Mesenteric fat pad (tissue), 1 donor: ENCODE measurements at places on chromosomes 7 and 10. TPM values are rescaled to one million over a fixed set of nuclear protein-coding genes. Genes with fewer than 3 reads are reported as not detected.
A peak's percentile ranks its signal among the peaks of the same experiment; 100 is the strongest.

Gene TMEM254
- 17.8 TPM for total RNA-seq

GRCh38 chr7:33062023-33062781 lies at the start of gene NT5C3A:
Gene NT5C3A (minus strand): TSS chr7:33062776. CDS start chr7:33062705, 71 bp downstream.
- DNase-seq, result no peak

- DNase-seq, result no peak
Observed at GRCh38 chr7:14207711-14208110, 218.2 kb upstream of the ETV1 start.

GRCh38 chr7:106616708-106617051 lies 44.3 kb downstream of the CCDC71L start:
- DNase-seq, result no peak

GRCh38 chr10:905503-905902 lies 26.0 kb downstream of the LARP4B start:
- no peak for DNase-seq

- DNase-seq, result no peak
Observed at GRCh38 chr7:34851431-34851830, 185.9 kb downstream of the DPY19L1 start.

DNA sequence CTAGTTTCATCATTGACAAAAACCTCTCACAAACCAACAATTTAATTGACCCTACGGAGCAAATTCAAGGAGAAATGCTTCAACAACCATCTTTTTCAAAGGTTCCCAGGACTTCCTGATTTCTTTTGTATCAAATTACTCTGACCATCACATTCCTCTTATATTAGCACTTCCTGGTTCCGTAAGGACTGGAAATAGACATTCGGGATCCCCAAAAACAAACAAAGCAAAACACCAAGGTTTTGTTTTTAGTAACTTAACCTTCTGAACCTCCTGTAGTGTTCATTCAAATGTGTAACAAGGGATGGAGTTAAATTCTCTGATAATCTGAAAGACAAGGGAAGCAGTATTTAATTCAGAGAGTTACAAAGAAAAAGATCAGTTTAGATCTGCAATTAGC lies 387.6 kb upstream of the NRP1 start:
- DNase-seq, result no peak

Gene UCMA
- not detected for total RNA-seq

Gene TMEM196
- 2.5 TPM for total RNA-seq

DNA sequence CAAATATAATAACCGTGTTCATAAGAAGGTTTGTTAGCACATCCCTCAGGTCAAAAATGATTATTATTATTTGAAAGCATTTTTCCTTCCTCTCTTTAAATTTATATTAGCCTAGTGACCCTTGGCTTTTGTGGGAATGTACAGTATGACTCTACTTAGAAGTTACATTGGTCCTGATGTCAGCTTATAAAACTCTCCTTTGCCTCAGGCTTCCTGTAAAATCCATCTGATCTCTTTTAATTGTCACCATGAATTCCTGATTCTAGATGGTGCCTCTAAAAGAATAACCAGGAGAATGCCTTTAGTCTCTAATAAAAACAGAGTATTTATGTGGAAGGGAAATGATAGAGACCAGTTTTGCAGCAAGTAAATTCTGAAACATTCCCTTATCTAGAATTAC lies 1134.4 kb downstream of the XPNPEP1 start:
- DNase-seq, result no peak

GRCh38 chr7:131047651-131048304 lies 279.9 kb upstream of the MKLN1 start:
- no peak for DNase-seq

DNA sequence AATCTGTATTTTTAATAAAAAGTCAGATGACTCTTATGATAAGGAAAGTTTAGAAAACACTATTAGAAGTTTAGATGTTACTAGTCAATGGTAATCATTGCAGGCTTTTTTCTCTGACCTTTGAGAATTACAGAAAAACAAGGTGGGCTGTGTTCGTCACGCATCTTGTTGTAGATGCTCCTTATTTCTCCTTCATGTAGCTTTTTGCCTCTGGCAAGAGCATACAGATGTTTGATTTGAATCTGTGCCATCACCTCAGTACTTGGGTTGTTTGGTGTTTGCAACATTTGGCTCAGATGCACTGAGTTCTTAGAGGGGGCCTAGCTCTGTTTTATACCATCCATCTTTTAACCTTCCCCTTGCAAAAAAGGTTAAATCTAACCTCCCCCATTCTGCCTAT lies 11.5 kb downstream of the TAS2R16 start:
- no peak for DNase-seq

Gene DNAJB9
- total RNA-seq, result 31.9 TPM

DNA sequence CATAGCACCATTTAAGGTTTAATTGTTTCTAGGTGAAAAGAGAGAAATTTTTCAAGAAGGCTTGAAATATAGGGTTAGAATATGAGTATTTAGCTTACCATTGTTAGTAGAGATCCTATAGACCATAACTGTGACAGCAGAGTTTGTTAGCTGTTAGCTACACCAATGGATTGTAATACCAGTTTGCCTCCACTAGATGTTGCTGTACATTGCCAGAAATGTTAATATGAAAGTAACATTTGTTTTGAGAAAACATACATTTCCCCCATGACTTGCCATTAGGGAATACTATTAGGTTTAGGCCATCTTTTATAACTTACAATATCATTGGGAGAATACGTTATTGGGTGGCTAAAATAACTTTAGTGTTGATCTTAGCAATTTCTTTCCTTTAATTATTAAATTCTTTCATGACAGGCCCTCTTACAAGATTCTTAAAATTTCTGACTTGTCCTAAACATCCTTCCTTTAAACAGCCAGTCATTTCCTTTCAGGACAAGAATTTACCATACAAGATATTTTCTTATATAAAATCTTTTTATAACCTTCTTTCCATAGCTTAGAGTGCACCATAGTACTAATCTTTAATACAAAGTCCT lies 39.5 kb downstream of the ZNF117 start:
- DNase-seq, result no peak

Gene NUTM2D
- total RNA-seq, result 2.1 TPM

- DNase-seq, result peak; percentile 85
Observed at GRCh38 chr10:10160821-10161312, 856.8 kb upstream of the CELF2 start.

- peak; percentile 30 for DNase-seq
Observed at GRCh38 chr7:6111041-6111440, 79.9 kb downstream of the ANKRD61 start.

Gene EBF3
- total RNA-seq, result 28.6 TPM

Gene IL6
- total RNA-seq, result 385 TPM

GRCh38 chr7:138164804-138165203 lies 88.5 kb downstream of the AKR1D1 start:
- no peak for DNase-seq

DNA sequence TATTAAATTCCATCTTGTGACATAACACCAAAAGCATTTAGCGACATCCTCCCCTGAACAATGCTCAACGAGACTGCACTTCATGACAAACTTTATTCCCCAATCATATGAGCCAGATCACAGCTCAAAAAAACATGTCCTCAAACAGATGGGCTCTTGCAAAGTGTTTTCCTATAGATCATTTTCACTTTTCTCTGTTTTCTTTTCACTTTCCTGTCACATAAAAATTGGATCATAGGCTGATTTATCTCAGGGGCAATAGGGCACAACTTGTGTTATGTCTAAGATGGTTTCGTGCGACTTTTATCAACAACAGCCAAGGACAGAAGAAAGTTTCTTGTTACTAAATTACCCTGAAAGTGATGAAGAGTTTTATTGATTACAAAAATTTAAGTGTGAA lies 206.1 kb downstream of the WDR11 start:
- no peak for DNase-seq

Gene ABCA13
- 0.67 TPM for total RNA-seq

DNA sequence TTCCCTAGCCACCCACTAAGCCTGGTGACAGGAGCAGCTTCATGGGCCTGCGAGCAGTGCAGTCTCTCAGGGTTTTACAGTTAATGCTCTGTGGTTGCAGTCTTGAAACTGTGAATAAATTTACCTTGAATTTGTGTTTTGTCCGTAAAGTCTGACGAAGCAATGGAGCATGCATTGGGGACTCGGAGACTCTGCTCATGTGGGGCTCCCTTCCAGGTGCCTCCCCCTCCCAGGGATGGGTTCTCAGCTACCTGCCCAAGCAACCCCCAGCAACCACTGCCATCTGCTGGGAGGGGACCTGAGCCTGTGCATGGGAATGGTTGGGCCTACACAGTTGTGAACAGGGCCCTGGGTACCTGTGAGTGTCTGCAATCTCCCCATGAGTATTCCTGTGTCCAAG lies 36.3 kb upstream of the IKZF1 start:
- no peak for DNase-seq

DNA sequence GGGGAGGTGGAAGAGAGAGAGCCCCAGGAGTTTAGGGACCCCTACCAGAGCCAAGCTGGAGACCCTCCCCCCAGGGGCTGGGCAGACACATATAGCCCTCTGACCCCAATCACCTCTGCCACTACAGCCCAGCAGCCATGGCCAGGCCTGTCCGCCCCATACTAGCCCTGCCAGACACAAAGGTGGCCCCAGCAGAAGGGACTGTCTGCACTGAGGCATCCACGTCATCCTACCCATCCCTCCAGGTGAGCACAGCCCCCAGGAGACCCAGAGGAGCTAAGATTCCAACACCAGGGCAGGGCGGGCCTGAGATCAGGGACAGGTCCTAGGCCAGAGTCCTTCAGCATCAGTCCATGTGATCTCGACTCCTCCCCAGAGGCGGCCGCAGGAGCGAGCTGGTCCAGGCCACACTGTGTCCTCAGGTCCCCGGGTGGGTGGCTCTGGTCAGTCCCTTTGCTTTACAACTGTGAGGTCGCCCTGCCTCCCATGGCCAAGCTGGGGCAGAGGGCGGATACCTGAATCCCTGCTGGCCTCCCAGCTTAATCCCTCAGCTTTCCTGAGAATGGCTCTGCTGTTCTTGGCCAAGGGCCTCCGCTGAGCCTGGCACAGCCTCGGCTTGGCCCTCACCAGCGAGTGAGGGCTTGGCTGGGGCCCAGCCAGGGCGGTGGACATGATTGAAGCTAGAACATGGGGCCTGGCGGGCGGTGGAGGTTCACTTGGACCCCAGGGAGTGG lies 14.3 kb upstream of the ELN start:
- DNase-seq, result no peak

Gene ACSM6
- not detected for total RNA-seq

GRCh38 chr10:69726850-69727249 lies 74.9 kb upstream of the COL13A1 start:
- no peak for DNase-seq

DNA sequence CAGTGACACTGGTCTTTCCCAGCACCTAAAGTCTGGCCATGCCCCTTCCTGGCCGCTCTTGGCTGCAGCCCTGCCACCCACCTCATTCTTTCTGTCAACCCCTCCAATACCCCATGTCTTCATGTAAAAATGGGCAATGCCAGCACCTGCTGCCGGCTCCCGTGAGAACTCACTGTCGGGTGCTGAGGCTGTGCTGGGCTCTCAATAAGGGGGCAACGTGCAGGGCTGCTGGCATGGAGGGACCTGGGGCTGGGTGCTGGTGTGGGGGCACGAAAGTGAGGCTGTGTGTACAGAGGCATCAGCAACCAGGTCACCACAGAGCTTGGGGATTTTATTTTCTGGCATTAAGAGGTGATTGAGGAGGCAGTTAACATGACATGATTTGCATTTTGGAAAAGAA lies 65.3 kb downstream of the ALOX5 start:
- DNase-seq, result peak; percentile 60

Gene AGAP4
- total RNA-seq, result 14.4 TPM

DNA sequence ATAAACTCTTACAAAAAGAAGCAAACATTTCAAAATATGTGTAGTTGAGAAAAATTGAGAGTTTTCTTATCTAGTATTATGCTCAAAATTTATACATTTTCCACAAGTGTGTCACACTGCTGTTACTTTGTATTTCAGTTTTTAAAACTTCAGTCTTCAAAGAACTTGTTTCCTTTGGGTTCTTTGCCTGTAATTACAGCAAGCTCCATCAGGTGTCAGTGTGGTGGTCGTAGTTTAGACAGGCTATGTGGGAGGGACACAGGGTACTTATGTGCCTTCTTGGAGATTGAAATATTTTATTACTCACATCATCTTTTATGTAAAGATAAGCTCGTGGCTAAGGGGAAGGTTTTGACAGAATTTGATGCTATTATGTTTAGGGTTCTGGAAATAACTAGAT lies 360.5 kb downstream of the FGFR2 start:
- no peak for DNase-seq

GRCh38 chr7:128672927-128673517 lies 930 bp downstream of the GARIN1A start:
- no peak for DNase-seq

DNA sequence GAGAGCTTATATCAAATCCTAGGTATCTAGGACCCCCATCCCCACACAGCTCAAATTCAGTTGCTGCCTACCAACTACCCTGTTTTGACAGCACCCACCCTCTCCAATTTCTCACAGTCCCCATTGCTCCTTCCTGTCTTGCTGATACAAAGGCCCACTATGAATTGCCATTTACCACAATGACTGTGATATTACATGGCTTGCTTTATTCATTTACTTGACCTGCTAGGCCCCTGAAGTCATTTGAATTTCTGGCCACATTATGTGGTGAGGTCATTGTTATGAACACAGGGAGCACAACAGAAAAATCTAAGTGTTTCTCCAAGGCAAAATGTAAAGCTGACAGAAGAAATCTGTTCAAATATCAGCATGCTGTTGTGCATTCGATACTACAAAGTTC lies 101.4 kb downstream of the PPP1R17 start:
- DNase-seq, result no peak

Gene GRM8
- total RNA-seq, result 0.16 TPM

GRCh38 chr10:4749271-4749574 lies 76.8 kb upstream of the AKR1E2 start:
- DNase-seq, result no peak

GRCh38 chr7:78463039-78463438 lies 664.5 kb downstream of the PHTF2 start:
- DNase-seq, result no peak

DNA sequence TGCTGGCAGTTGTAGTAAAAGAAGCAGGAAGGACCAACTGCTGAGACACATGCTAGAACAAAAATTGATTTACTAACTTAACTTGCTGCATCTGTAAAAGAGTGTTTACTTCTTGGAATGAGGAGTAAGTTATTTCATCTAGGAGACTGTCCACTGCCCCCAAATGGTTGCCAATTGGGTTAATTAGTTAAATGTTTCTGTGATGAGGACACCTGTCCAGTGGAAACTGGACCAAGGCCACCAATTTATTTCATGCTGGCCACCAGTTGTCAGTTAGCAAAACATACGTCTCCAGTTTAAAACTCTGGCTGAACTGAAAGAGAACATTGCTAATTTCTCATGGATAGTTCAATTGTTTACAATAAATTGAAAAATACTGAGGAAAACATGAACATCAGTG lies 191.7 kb downstream of the PPP1R9A start:
- no peak for DNase-seq

DNA sequence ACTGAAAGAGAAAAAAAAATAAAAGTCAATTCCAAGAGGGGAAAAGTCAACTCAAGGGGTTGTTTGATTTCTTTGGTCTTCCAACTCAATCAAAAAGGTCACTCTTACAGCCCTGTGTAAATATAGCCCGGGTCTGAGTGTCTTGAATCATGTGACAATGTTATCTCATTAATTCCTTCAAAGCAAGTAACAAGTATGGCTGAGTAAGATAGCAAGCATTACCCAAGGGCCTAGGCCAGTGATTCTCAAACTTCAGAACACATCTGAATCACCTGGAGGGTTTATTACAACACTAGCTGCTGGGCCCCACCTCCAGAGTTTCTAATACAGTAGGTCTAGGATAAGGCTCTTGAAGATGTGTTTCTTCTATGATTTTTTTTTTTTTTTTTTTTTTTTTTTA lies 125.0 kb downstream of the PRLHR start:
- no peak for DNase-seq

Gene CFAP46
- not detected for total RNA-seq
